ENCODE measurements at places on chromosomes 16 and 17.

- DNase-seq, result no peak
Observed at GRCh38 chr16:52545898-52546266, 1.1 kb downstream of the TOX3 start.

DNA sequence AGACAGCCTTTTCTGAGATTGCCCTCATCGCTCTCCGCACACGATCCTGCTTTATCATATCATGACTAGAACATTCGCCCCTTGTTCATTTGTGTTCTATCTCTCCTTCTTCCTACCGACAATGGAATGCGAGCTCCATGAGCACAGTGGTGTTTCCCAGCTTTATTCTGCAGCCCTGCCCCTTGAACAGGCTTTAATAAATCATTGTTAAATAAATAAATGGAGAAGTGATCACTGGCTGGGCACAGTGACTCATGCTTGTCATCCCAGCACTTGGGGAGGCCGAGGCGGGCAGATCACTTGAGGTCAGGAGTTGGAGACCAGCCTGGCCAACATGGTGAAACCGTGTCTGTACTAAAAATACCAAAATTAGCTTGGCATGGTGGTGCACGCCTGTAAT is 1063.3 kb upstream of the EEF2KMT start:
- DNase-seq, result no peak

GRCh38 chr16:56382901-56383355 is 42.4 kb downstream of the AMFR start:
- no peak for DNase-seq

DNA sequence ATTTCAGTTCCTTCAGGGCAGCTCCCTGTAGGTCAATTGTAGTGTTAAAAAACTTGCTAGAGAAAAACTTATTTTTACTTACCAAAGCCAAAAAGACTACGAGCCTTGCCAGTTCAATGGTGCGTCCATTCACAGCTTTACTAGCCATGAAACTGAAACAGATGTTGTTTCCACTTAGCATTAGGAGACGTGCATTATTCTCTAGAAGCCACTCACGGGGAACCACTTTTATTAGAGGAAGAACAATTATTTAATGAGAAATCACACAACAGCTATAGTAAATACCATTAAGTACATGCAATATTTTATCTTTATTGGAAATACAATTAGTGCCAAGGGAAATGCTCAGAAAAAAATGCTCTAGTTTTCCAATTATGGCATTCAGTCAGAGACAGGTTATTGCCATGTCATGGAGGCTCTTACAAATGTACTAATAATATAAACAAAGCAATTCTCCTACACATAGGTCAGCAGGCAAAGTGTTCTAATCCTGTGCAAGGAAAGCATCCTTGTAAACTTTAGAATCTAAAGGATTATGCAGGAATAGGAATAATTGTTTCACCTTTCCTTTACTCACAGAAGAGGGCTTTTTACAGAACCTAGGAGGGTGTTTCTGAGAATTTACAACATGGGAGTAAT is 17.4 kb downstream of the LASP1NB start:
- DNase-seq, result no peak

- no peak for DNase-seq
Observed at GRCh38 chr16:58960484-58960883, 226.4 kb upstream of the GOT2 start.

DNA sequence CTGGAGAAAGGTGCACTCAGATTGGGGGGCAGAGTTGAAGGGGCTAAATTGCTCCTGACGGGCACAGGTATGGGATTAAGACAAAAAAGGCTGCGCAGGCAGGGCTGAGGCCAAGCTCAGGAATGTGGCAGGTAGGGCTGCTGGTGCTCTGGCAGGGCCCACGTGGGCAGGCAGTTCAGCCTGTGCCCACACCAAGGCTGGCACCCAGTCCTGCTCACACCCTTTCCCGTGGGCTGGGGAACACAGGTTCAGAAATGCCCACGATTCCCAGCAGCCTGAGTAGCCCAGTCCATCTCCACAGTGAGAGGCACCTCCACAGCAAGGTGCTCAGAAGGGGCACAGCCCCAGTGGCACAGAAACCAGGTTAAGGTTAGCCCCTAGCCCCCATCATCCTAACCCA is 4.4 kb downstream of the HDAC5 start:
- no peak for DNase-seq

GRCh38 chr17:77540975-77541374 is 400.2 kb downstream of the SEC14L1 start:
- DNase-seq, result no peak

DNA sequence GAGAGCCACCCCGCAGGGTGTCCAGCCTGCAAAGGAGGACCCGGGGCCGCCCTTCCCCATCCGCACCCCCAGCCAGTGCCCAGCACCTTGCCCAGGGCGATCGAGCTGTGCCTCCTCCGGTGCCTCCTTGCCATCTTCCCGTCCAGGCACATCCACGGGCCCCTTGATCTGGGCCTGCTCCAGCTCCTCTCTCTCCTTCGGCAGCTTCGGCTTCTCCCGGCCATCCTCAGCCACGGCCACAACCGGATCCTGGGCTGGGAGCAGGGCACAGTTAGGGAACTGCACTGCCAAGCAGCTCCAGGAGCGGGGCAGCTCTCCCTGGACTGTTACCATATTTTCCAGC is 13.8 kb downstream of the NDUFAF8 start:
- no peak for DNase-seq

DNA sequence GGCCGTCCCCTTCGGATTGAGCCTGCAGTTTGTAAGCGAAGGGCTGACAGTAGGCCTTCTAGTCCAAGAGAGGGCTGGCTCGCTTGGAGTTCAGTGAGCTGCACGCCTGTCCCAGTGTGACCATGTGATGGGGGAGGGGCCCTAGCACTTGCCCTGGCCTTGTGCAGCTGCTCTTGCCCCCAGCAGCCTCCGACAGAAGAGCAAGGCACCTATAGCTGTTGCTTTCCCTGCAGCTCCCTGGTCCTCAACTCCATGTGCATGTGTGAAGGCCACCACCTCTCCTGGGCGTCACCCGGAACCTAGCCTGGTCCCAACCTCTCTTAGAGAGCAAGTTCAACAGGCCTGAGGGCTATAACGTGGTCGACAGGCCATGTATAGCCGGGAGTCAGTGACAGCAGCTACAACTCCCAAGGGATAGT is 5.6 kb downstream of the SPHK1 start:
- no peak for DNase-seq

- no peak for DNase-seq
Observed at GRCh38 chr17:72011561-72011960, 109.3 kb upstream of the SOX9 start.

DNA sequence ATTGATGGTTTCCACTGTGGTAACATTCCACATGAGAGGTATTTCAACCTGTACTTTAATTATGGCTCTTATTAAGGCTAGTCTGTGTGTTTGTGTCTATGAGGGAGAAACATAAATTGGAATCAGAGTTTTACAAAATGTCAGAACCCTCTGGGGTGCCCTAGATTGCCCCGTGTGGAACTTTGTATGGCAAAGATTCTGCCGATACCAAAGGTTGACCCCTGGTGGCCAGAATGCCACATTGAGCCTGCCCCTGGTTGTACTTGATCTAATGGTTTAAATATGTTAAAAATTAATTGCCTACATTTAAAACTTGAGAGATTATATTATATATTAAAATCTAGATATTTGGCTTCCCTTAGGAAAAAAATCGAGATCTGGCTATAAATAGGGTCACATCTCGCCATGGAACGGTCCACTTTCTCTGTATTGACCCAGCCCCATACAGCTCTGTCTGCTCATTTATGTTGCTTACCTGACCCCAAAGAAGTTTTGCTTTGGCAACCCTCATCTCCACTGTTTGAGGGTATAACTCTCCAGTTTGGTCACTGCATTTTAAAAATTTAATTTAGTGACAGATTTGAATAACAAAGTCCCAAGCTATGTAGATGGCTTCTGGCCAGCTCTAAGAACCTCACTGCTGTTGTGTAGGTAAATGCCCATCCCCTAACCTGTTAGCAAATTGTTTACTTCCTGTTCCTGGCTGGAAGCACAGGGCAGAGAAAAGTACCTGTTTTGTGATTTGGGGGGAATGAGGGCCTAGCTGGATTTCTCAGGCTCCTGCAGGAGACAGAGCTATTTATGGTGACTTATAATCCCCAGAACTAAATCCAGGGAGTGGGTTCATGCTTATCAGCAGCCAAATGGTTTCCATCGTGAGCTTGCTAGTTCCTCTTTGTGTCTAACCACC is 95.0 kb downstream of the PLCG2 start:
- no peak for DNase-seq

DNA sequence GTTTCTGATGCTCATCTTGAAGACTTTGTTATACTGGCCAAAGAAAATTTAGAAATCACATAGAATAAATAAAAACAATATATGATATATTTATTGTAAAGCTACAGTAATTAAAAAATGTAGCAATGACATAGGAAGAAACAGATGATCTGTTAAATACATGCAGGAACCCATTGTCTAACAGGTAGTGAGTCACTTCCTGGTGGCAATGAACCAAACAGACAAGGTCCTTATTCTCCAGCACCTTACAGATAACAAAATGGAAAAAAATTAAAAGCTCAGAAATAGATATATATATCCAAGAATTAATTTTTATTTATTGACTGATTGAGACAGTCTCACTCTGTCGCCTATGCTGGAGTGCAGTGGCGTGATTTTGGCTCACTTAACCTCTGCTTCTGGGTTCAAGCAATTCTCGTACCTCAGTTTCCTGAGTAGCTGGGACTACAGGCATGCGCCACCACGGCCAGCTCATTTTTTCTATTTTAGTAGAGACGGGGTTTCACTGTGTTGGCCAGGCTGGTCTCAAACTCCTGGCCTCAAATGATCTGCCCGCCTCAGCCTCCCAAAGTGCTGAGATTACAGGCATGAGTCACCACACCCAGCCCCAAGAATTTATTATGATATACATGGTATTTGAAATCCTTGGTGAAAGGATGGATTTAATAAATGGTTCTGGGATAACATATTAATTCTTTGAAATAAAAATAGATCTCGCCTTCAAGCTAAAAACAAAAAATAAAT is 7.5 kb downstream of the NETO2 start:
- DNase-seq, result no peak

DNA sequence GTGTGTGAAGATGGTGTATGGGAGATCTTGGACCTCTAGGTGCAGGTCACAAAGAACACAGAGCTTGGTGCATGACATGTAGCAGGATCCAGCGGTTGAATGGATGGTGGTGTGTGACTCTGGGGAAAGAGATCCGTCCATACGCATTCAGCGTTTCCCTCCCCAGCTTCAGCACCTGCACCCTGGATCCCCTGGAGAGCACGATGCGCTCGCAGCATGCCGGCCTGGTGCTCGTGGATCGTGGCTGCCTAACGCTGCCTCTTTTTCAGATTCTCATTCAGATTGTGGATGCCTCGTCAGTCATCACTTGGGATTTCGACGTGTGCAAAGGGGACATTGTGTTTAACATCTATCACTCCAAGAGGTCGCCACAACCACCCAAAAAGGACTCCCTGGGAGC is 70.9 kb downstream of the SEC14L1 start:
- DNase-seq, result no peak

DNA sequence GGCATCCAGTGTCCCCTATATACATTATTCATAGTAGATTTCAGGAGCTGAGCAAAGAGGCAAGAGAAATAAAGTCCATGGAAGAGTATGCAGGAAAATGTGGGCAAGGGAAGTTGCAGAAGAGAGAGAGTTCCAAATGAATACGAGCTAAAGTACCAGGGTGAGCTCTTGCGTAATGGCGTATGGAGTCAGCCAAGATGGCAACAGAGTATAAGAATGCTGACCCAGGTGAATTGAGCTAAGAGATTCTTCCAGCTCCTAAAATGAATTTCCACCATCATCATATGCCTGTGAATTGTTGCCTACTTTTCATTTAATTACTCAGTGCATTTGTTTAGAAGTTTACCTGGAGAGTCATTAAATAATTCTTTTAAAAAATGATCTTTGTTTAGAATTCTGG is 153.2 kb upstream of the CNTNAP4 start:
- no peak for DNase-seq

DNA sequence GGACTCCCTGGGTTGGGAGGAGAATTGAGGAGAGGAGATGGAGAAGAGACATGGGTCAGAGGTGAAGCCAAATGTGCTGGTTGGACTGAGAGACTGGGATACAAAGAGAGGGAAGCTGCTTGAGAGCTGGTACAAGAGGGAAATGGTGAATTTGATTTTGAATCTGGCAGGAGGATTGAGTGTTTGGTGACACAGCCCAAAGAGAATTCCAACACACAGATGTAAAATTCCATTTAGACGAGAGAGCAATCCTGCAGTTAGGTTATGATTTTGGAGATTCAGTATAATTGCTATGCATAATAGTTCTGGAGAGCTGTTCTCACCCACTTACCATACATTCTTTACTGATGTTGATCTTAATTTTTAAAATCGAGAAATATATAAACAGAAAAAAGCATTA is 57.7 kb downstream of the HSD17B2 start:
- no peak for DNase-seq

- no peak for DNase-seq
Observed at GRCh38 chr16:85564277-85565051, 48.7 kb upstream of the GSE1 start.
